ENCODE measurements at places on chromosomes 2 and 18.

DNA sequence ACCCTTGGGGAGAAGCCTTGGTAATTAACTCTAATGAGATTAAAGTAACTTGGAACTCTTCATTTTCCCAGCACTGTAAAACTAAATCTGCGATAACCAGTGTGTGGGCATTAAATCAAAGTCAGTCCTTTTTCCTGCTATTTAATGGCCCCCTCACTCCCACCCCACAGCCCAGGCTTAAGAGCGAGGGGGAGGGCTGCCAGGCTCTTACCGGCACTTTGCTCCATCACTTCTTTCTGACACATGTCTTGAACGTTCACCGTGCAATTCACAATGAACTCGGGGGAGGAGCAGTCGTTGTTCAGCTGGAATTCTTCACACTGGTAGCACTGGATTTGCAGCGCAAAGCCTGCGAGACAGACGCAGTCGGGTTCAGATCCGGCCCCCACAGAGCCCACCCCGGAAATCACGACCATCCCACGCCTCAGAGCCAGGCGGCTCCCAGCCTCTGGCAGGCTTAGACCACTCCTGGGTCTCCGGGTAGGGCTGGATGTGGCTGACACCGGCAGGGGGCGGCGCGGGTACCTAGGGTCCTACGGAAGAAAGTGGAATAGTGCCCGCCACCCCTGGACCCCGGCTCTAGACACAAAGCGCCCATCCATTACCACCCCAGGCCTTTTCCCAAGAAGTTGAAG, 1.7 kb downstream of the LYPD1 start:
- DNase-seq, result no peak

GRCh38 chr2:203824057-203824456, 43.5 kb upstream of the CTLA4 start:
- DNase-seq, result no peak

DNA sequence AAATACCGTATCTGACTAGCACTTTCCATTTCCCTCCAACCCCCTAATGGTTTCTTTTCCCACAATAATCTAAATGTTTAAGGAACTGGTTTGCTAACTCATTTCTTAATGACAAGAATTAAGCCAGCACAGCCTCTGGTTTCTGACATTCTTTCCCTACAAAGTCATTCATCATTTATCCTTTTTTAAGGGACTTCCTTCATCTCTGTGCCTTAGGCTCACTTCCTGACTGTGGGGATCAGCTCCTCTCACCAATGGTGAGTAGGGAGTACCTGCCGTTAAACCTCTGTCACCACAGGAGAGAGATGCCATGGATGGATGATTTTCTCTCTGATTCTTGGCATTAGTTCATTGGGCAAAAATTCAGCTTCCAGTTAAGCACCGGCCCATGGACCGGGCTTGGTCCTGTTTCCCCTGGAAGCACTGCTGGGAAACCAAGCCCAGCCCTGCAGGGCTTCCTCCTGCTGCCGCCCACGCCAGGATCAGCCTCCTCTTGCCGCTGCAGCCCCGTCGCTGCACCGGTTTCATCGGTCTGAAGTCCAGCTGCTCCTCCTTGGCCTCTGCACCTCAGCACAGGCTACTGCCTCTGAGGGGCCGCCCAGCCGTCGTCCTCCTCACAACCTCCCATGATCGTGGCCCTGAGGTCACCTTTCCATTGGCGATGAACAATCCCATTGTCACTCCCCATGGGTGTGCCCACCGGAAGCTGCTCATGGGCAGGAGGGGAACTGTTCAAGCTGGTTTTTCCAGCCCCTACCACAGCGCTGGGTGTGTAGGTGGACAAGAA, 64.0 kb upstream of the ZNF516 start:
- no peak for DNase-seq

GRCh38 chr18:13530879-13531387, 195.4 kb downstream of the FAM210A start:
- DNase-seq, result no peak

DNA sequence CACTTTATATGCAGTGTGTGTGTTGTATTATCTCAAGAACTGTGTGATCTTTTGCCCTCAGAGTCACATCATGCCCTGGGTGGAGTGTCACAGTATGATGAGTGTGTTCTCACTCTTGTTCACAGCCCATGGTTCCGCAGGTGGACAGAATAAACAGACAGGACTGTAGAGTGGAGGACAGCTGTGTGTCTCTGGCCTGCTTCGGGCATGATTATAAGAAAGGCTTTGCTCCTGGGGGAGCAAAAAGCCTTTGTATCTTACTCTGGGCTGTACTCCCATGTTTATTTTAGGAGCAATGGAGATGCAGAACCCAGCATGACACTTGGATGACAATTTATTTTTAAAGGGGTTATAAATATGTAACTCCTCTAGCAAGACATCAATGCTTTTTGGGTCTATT, 371.7 kb upstream of the MEX3C start:
- no peak for DNase-seq

DNA sequence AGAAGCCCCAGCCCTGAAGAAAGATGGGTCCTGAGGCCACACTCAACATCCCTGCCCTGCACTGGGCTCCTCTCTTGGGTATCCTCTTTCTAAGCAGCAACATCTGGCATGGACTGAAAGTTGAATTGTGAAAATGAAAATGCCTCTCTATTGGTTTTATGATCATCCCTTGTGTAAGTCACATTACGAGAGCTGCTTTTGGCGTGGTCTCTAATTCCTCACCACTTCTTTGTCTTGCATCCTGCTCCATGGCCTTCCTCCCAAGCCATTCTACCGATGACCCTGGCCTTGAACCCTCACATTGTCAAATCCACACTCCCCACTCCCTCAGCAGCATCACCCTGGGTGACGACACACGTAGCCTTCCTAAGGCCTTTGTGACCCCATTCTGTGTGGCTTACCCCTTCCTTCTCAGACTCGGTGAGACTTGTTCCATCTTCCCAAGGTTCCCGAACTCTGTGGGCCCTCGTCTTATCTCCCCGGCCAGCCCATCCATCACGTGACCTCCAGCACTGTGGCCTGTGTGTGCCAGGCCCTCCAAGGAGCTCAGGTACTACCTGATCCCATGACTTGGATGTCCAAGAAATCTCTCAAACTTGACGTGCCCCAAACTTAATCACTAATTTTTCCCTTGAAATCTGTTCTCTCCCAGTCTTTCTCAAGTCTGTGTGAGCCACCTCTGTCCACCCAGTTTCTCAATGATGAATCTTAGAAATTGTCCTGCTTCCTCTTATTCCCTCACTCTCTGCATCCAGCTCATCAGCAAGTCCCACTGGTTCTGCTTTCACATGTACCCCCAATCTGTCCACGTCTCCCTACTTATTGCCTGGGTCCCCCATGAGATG, 194.7 kb upstream of the HS6ST1 start:
- no peak for DNase-seq

GRCh38 chr2:16031058-16031847, 90.9 kb downstream of the MYCN start:
- no peak for DNase-seq

DNA sequence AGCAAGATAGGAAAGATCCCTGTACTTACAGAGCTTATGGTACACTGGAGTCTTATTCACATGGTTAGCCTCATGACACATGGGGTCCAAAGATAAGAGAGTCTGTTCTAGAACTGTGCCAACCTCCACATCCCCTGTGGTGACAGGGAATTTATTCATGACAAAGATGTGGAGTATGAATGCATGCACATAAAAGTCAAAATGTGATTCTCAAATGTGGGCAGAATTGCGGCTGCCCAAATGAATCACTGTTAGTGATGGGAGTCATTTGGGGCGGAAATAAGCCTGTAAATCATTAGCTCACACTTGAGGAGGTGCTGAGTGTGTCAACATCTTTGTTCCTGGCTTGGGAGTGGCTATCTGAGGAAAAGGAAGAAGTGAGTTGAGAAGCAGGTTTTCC, 560.6 kb downstream of the SLC4A3 start:
- DNase-seq, result no peak

GRCh38 chr2:230161184-230161583, 58.6 kb downstream of the SP110 start:
- DNase-seq, result no peak

GRCh38 chr18:56637176-56637575, 1.2 kb downstream of the TXNL1 start:
- no peak for DNase-seq

- no peak for DNase-seq
Observed at GRCh38 chr2:25176541-25177181, 8.3 kb upstream of the POMC start.

- no peak for DNase-seq
Observed at GRCh38 chr2:204453730-204454167, 91.5 kb upstream of the PARD3B start.

DNA sequence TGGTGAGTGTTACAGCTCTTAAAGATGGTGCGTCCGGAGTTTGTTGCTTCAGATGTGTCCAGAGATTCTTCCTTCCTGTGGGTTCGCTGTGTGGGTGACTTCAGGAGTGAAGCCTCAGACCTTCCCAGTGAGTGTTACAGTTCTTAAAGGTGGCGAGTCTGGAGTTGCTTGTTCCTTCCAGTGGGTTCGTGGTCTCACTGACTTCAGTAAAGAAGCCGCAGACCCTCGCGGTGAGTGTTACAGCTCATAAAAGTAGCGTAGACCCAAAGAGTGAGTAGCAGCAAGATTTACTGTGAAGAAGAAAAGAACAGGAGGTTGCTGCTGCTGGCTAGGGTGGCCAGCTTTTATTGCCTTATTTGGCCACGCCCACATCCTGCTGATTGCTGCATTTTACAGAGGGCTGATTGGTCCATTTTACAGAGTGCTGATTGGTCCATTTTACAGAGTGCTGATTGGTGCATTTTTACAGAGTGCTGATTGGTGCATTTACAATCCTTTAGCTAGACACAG, 34.0 kb upstream of the SPTBN1 start:
- DNase-seq, result peak; percentile 2

DNA sequence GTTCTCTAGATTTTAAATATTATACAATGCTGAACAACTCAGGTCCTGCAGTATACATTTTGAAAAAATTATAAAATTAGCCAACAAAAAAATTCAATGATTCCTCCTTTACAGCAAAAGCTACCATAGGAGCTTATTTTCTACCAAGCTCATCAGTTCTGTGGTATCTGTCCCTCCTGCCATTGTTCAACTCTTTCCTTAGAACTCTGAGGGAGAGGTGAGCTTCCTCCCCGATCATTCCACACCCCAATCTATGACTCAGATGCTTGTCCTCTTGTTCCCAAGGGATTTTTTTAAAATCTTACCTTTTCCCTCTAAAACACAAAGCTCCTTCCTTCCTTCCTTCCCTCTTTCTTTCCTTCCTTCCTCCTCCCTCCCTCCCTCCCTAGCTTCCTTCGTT, 13.5 kb downstream of the DPP4 start:
- DNase-seq, result no peak

DNA sequence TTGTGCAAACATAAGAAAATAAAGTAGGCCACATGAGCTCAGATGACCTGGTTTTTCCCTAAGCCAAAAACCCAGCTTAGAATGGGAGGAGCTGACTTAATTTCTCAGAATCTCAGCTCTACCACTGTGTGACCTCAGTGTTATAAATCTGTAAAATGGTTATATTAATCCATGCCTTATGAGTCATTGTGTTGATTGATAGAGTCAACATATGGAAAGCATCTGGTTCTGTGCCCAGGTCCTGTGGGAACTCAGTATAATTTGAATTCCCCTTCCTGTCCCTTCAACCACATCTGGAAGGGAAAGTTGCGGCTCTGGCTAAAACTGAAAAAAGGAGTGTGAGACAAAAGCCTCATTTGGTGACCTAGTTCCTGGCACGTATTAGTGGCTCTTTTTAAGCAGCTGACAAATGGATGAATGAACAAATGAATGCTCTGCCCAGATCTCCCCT, 25.7 kb downstream of the TMEM177 start:
- no peak for DNase-seq

DNA sequence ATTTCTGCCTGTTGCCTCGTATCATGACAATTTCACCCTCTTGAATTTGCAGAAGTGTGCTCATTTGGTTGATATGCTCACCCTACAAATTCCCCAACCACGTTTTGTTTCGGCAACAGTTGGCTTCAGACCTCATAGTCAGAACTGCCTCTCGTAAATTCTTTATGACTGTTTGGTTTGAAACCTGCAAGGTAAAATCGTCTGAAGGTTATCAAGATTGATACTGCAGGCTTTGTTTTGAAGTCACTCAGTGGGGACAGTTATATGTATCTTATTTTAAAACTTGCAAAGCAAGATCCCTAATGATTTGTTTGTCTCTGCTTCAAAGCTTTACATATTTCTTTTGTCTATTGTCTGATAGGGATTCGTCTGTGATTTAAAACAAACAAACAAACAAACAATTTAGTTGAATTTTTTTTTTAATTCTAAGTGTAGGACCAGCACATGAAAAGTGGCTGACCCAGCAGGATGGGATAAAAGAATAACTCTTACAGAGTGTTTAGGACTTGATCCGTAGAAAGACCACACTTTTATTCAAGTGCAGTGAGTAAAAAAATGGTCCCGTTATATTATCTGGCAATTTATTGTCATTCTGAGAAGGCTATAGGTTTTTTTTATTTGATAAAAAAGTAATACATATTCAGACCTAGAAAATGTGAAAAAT, 45.7 kb upstream of the MYCN start:
- no peak for DNase-seq

GRCh38 chr2:120783371-120783791, 47.7 kb downstream of the GLI2 start:
- DNase-seq, result no peak

DNA sequence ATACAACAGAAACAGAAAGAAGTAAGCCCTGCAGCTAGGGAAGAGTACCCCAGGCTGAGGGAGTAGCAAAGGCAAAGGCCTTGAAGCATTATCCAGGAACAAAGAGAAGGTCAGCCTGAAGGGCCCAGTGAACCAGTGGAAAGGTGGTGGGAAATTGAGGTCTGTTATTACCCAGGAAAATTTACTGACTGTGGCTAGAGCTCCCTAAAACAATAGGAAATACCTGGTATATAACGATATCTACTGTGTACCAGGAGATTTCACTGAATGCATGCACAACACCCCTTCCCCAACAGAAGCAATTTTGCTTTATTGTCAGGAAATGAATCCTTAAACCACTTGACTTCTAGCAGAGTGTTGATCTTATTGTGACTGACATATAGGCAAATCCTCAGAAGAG, 365.3 kb downstream of the ERBB4 start:
- DNase-seq, result no peak

GRCh38 chr2:119856469-119856901, 96.8 kb downstream of the PTPN4 start:
- no peak for DNase-seq

- DNase-seq, result no peak
Observed at GRCh38 chr18:48222118-48222517, 187.1 kb downstream of the ZBTB7C start.

DNA sequence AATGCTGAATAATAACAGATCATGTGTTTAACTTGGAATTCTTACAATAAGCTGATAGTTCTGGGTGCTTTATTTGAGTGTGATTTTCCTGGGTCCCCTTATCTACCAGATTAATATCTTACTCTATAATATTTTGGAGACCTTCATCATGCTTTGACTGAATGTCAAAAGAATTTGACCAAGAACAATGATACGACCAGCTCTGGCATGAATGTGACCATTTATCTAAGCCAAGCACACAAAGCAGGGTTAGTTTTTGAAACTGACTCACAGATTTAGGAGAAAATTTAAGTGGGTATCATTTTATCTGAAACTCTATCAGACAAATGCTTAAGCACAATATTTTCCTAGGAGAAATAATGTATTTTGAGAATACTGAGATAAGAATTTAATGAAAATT, 677.0 kb downstream of the NYAP2 start:
- no peak for DNase-seq
